NCI-H2081 (cell line): ENCODE measurements at places on chromosomes 3 and 15.
A peak's percentile ranks its signal among the peaks of the same experiment; 100 is the strongest.

- DNase-seq: peak; percentile 74
Observed at GRCh38 chr3:21942328-21942727, 191.3 kb upstream of the ZNF385D start.

DNA sequence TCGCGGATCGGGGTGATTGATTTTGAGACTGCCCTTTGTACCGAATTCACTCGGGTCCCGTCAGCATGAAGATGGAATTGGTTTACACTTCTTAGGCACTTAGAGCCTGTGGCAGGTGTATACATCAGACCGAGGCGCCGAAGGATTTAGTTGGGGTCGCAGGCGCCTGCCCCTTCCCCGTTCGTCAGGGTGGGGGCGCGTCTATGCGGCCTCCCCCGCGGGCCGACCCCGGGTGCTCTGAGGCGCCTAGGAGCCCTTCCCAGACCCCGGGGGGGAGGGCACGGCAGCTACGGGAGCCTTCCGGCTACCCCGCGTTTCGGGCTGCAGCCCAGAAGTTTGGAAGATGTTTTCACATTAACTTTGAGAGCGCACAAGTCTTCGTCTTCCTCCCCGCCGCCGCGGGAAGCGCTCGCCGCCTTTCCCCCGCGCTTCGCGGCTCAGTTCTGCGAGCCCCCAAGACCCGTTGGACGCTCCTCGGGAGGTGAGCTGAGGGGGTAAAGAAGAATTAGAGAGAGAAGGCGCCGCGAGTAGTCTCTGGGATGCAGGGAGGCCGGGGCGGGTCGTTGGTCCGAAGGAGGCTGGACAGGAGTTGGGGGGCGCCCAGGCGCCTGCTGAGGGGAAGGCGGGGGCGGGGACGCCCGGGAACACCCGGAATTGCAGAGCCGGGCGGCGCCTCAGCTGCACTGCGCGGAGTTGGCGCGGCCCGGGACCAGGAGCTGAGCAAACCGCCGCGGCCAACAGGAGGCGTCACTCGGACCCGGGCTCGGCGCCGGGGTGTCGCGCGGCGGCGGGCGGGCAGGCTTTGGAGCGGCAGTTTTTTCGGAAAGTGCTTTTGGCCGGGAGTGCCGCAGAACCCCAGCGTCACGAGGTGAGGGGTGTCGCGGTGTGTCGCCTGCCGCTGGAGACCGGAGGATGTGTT is 780 bp downstream of the TIPARP start:
- peak; percentile 68 for DNase-seq

GRCh38 chr15:40114218-40114617 is 5.5 kb upstream of the BMF start:
- no peak for DNase-seq

GRCh38 chr3:139198929-139199328 is 144.9 kb upstream of the MRPS22 start:
- DNase-seq: no peak

DNA sequence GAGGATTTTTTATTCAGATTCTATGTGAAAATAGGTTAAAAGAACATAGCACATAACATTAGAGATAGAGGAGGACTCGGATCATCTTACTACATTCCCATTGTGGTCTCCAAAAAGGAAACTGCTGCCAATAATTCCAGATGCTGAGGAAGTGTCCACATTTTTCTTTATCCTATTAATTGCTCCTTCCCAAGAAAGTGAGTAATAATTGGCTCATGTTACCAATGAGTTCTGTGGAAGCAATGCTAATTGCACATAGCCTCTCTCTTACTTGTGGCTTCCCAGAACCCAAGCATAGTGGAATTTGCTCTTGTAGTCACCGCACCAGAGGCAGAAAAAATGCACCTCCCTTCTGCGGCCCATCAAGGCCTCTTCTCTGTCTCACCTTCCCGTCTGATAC is 208.4 kb downstream of the PLOD2 start:
- no peak for DNase-seq

- no peak for DNase-seq
Observed at GRCh38 chr3:9100513-9100894, 137.2 kb upstream of the RAD18 start.

GRCh38 chr3:149009732-149010131 is 18.4 kb downstream of the GYG1 start:
- DNase-seq: no peak

- peak; percentile 68 for DNase-seq
Observed at GRCh38 chr3:132038198-132038825, 3.5 kb upstream of the CPNE4 start.

GRCh38 chr3:165210132-165210531 is 13.9 kb upstream of the SLITRK3 start:
- DNase-seq: peak; percentile 43

GRCh38 chr3:4885316-4885715 is 93.9 kb upstream of the BHLHE40 start:
- no peak for DNase-seq

DNA sequence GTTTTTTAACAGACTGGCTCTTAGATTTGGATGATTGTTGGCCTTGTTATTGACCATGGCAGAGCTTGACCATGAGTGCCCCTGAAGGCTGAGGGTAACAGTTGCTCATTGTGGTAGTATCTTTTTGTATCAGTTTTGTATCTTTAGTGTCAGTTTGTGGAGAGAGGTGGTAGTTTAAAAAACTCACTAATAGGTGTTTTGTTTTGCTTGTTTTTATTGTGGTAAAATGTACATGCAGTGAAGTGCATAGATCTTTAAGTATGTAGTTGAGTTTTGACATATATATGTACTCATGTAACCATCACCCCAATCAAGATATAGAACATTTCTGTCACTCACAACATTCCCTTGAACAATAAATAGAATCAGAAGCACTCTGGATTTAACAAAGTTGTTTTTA is 9.8 kb downstream of the GMPS start:
- DNase-seq: no peak

GRCh38 chr3:87771337-87772192 is 287.2 kb downstream of the CGGBP1 start:
- peak; percentile 0 for DNase-seq

- DNase-seq: no peak
Observed at GRCh38 chr15:69852482-69852881, 245.2 kb downstream of the TLE3 start.

DNA sequence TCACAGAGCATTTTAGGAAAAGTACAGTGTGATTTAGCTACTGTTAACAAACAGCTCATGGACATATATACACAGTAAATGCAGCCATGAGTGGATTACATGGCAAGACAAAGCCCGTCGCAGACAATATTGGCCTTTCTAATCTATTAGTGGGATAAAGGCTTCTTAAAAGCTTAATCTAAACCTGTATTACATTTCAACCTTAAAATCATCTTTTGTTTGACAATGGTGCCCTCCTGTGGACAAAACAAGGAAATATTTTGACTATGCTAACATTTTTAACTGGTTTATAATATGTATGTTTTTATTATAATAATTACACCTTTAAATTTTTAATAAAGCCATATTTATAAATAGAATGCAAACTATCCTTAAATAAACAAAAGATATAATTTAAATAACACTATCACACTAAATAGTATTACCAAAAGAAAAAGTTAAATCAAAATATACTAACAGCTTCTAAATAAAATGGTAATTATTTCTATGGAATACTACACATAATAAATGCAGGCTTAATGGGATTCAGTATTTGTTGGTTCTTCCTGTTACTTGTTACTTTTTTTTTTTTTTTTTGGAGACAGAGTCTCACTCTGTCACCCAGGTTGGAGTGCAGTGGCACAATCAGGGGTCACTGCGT is 38.6 kb downstream of the TAFA4 start:
- peak; percentile 38 for DNase-seq

GRCh38 chr15:38068626-38069391 is 134.4 kb downstream of the TMCO5A start:
- peak; percentile 34 for DNase-seq

- DNase-seq: no peak
Observed at GRCh38 chr3:184359610-184360009, 1.8 kb downstream of the CLCN2 start.

DNA sequence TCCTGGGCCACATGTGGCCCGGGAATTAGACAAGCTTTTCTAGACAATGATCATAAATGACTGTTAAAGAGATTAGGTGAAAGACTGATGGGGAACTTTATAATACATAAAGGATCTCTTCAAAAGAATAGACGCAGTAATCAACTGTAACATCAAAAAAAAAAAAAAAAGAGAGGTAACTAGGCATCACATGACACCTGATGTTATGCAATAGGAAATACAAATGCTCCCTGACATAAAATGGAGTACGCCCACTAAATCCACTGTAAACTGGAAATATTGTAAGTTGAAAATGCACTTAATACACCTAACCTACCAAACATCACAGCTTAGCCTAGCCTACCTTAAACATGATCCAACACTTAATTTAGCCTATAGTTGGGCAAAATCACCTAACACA is 27.2 kb downstream of the GSK3B start:
- no peak for DNase-seq

- DNase-seq: peak; percentile 31
Observed at GRCh38 chr3:112116748-112117186, 16.3 kb downstream of the GCSAM start.

DNA sequence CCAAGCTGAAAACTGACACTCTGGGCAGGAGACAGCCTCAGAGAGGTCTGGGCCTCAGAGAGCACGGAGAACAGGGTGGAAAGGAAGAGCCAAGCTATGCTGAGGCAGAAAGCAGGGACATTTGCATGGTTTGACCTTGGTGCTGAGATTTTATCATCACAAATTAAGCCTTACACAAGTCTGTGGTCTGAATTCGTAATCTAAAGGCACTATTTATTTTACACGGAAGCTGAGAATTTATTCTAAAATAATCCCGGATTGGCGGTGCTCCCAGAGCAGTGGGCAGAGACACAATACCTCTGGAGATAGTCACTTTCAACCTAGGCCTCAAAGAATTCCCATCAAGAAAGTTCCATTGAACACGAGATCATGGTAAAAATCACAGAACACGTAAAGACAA is 47.5 kb downstream of the CFAP92 start:
- no peak for DNase-seq

DNA sequence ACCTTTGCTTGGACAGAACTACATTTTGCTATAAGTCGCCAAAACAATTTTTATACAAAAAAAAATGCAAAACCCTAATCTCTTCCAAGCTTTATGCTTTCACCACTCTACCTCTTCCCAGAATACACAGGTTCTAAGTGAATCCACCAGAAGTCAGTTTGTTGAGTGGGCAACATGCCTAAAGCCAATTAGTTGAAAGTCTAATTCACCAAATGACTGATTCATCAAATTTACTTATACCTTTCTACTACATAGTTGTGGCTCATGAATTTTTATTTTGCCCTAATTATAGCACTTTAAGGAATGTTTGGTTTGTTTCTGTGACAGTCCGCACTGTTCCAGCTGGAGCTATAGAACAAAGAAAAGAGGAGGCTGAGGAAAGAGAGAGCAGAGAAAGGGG is 265.9 kb upstream of the TGFBR2 start:
- peak; percentile 41 for DNase-seq

DNA sequence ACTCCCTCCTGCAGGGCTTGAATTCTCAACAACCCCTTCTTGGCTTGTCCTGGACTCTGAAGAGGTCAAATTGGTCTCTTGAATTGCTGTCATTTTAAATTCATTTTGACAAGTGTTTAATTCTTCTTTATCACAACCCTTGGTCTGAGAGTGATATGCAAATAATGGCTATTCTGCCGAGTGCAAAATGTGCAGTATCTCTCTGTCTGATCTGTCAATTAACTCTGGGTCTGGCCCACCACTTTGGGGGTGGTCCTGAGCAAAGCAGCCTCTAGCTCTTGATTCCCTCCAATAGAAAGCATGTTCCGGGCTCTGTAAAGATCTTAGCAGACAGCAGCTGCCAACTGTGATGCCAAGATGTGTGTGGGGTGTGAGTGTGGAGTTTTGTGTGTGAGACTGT is 2.2 kb upstream of the IGDCC3 start:
- no peak for DNase-seq

DNA sequence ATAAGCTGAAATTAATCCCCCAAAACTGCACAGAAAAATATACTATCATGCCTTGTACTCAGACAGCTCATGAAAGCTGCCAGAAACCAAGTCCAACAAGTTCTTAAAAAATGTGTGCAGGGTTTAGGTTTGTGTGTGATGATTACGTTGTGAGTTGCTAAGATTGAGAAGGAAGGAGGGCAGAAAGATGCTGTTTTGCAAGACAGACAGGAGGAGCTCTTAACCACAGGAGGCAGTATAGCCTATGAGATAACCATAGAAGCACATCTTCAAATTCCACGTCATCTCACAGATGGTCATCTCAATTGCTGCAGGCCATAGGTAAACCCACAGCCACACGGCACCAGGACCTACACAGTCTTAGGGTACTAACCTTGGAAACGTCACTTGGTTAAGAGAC is 191.9 kb downstream of the STT3B start:
- DNase-seq: no peak

DNA sequence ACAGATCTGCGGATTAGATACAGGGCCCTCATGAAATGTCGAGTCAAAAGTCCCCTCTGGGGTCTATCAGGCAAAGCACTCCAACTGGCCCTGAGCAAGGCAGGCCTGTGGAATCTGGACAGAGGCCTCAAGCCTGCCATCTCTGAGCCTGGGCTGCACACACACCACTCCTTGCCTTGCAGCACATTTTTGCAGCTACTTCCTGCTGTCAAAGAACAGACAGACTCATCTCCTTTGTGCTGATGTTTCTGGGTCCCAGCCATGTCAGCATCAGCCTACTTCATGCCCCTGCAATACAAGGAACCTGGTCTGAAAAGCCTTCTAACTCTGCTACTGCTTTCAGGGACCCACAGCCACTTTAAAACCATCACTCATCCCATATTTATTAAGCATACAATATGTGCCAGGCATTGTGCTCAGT is 60.6 kb upstream of the IL12A start:
- DNase-seq: no peak

DNA sequence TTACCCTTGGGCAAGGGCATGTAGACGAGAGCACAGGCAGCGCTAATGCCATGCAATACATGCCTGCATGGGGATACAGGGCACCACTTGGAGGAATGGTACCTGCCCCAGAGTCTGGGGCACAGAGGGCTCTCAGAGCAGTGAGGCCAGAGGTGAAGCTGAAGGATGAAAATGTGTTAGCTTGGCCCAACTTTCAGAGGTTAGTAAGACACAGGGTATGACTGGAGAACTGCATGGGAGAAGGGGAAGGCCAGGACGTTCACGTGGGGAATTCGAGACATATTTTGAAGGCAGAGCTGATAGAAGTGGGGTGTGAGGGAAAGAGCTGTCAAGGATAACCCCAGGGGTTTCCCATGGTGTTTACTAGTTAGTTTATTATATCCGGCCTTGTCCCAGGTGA is 19.6 kb downstream of the CSRNP1 start:
- DNase-seq: no peak

GRCh38 chr3:31187380-31187779 is 292.9 kb upstream of the GADL1 start:
- DNase-seq: no peak

- DNase-seq: no peak
Observed at GRCh38 chr15:69164807-69165636, 4.6 kb downstream of the GLCE start.
